ENCODE measurements at places on chromosomes 7 and 10.

- DNase-seq = no peak
Observed at GRCh38 chr7:105854498-105854897, 21.9 kb downstream of the ATXN7L1 start.

GRCh38 chr10:43461950-43462349, 25.0 kb downstream of the ZNF487 start:
- DNase-seq = peak; percentile 68

- no peak for DNase-seq
Observed at GRCh38 chr10:13907570-13907969, 320.8 kb downstream of the PRPF18 start.

- no peak for DNase-seq
Observed at GRCh38 chr10:31619531-31620061, 300.6 kb downstream of the ZEB1 start.

- no peak for DNase-seq
Observed at GRCh38 chr10:12507165-12507850, 158.0 kb downstream of the CAMK1D start.

DNA sequence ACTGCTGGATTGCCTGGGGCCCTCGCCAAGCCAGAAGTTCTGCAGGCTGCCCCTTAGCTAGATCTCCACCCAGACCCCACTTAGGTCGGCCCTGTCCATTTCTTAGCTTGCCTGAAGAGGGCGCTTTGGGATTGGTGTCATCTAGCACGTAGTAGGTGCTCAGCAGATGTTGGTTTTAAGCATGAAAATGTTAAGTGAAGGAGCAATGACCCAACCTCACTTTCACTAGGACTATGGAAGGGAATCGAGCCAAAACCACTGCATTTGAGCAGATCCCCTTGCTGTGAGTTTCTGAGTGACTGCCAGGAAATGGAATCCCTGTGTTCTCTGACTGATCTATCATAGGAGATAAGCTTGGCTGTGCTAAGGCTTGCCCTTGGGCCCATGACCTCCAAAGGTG, 131.7 kb upstream of the EEPD1 start:
- no peak for DNase-seq

DNA sequence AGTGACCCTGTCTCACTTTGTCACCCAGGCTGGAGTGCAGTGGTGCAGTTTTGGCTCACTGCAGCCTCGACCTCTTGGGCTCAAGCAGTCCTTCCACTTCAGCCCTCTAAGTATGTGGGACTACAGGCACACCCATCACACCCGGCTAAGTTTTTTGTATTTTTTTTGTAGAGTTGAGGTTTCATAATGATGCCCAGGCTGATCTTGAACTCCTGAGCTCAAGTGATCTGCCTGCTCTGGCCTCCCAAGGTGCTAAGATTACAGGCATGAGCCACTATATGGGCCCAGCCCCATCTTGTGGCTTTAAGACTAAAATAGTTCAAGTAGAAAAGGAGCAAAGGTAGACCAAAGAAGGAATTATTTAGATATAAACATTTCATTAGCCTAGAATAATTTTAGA, 65.5 kb downstream of the MLLT10 start:
- no peak for DNase-seq

GRCh38 chr7:33873981-33874750, 31.2 kb upstream of the BMPER start:
- peak; percentile 79 for DNase-seq

DNA sequence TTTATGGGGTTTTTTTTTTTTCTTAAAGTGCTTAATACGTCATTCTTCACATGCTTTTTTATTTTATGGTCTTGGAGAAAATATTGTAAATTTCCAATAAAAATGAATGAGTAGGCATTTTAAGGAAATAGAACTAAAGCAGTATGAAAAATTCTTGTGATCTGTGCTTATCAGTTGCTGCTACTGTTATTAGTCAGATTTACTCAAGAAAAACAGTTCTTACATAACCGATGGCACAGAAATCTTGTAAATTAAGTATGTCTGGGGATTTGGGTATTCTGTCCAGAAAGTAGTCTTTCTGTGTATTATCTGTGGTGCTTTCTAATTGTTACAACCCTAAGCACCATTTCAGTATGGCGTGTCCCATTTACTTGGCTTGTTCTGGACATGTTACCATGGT, 64.7 kb downstream of the LRGUK start:
- no peak for DNase-seq

GRCh38 chr7:26328498-26329390, 37.1 kb downstream of the SNX10 start:
- DNase-seq = no peak

- DNase-seq = no peak
Observed at GRCh38 chr7:157139810-157140510, 1.2 kb downstream of the UBE3C start.

GRCh38 chr7:99601656-99602310, 3.7 kb downstream of the TMEM225B start:
- DNase-seq = no peak

- no peak for DNase-seq
Observed at GRCh38 chr7:11170863-11171568, 197.3 kb downstream of the PHF14 start.
